Stimulated activated CD8-positive, alpha-beta memory T cell treated with anti-CD3 and anti-CD28 coated beads, Interleukin-12 subunit alpha, Interleukin-12 subunit beta, amount 100 ng/mL, for 4 hours (primary cell): ENCODE measurements at places on chromosomes 3 and 15.

GRCh38 chr3:128307029-128307633 lies 153.8 kb downstream of the EEFSEC start:
- no peak for DNase-seq

DNA sequence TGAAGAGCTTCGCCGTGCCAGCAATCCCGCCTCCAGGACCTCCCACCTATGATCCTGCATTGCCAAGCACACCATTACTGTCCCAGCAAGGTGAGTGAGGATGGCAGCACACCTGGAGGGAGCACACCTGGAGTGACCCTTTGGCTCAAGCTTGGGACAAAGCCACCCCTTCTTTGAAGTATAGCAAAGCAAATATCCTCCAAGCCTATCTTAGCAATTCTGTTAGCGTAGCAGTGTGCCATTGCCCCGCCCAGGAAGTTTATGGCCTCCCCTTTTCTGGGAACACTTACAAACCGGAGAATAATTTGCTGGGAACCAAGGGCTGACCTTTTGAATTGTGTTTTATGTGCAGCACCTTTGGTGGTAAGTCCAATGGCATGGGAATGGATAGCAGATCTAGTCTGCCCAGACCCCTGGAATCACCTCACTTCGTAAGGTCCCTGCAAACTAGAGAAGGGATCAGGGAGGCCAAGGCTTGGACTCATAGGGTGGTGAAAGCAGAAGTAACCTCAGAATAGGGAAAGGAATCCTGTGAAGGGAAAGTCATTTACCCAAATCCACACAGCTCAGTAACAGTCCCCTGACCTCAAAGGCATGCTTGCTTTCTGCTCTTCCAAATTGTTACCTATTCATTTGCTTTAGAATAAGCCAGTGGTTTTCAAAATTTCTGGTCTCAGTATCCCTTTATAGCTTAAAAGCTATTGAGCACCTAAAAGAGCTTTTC lies 70.1 kb downstream of the HCN4 start:
- no peak for DNase-seq

DNA sequence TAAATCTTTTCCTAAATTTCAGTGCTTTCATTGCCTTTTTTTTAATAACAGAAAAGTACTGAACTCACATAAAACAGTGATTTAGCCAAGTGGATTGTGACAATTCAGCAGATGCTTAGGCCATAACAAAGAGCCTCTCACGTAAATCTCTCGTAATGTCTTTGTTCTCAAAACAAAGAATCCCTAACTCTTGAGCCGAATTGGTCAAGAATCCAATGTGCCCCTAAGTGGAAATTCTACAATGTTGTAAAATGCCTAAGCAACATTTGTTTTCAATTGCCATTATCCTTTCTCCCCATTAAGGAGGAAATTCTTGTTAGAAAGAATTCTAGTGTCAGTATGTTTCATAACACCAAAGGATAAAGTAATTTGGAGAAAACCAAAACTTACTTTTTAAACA lies 235.7 kb upstream of the THBS1 start:
- DNase-seq: no peak

GRCh38 chr15:101313041-101313761 lies 18.2 kb upstream of the SNRPA1 start:
- DNase-seq: no peak

DNA sequence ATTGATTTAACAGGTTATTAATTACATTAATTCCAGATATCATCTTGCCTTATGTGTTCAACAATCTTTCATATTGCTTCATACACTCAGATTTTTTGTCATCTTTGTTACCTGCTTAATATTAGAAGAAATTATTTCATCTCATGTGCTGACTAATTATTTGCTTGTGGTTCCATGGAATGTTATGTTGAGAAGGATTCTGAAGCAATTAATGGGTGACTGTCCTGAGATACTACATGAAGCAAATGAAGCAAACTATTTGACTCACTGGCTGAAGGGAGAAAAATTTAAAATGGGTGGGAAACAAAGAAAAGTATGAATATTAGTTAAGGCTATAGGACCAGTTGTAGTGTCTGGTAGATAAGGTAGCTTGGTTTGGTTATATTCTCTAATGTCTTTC lies 443.8 kb upstream of the EPHA6 start:
- DNase-seq: no peak

- no peak for DNase-seq
These were observed 94.9 kb upstream of the CHD2 start for GRCh38 chr15:92805080-92805690.

DNA sequence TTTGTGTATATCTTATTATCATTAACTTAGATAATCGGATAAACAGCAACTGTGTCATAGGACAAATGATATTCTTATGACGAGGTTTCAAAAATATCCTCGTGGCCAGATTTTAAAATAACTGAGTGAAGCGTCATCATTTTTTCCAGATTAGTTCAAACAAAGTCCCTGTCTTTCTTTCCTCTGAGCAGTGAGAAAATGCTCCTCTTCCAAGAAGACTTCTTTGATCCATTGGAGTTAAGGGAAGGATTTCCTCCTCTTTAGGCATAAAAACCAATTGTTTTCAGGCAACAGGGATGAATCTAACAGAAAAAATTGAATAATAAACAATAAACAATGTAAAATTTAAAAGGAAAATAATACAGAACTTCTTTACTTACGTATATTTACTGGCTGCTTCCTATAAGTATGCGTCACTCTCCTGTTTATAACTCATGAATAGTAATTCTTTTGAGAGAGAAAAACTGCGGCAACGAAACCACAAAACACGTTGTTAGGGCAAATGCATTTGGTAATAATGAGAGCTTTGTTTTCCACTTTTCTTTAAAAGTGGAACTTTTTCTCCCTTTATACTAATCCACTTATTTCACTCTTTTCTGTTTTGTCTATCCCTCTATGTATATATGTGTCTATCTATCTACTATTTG lies 419.4 kb upstream of the ONECUT1 start:
- no peak for DNase-seq

DNA sequence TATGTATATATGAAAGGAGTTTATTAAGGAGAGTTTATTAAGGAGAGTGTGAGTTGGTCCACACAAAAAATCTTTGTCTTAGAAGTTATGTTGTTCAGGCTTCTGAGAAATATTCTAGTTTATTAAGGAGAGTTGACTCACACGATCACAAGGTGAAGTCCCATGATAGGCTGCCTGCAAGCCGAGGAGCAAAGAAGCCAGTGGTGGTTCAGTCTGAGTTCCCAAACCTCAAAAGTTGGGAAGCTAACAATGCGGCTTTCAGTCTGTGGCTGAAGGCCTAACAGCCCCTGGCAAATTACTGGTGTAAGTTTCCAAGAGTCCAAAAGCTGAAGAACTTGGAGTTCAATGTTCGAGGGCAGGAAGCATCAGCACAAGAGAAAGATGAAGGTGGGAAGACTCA lies 42.4 kb upstream of the DAZL start:
- no peak for DNase-seq

GRCh38 chr15:32982001-32982400 lies 212.5 kb downstream of the FMN1 start:
- DNase-seq: no peak

GRCh38 chr3:11288786-11289637 lies 16.8 kb downstream of the ATG7 start:
- no peak for DNase-seq

- no peak for DNase-seq
These were observed 127.4 kb upstream of the FEZF2 start for GRCh38 chr3:62500556-62501288.

DNA sequence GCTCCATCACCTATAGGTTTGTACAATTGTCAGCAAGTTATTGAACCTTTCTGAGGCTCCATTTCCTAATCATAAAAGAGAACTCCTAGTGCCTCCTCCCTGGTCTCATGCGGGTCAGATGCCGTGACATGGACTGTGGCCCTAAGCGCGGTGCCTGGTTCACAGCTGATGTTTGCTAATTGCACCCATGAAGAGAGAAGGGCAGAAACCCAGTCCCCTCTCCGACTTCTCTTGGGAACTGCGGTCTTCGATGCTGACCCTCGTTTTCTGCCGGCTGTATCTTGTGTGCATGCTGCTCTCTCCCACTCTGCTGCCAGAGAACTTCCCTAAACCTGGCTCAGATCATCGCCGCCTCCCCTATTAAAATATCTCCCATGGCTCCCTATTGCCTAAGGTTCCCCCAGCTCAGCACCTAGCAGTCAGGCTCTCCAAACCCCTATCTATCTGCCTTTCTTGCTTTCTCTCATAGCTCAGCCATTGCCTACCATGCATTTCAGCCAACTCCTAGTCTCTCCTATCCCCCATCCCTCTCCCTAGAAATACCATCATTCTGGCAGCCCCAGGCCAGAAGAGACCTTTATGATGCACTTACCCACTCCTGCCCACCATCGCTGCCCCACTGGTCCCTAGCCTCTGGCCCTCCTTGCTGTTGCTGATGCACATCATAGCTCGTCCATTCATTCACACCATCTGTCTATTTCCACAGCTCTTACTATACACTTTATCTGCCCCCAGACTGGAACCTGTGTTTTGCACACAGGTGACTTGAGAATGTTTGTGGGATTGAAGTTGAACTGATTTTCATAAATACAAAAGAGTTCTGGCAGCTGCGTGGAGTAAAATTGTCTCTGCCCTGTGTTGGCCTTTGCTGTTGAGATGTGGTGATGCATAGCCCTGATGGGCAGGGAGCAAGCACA lies 6.6 kb downstream of the ISG20 start:
- DNase-seq: no peak

DNA sequence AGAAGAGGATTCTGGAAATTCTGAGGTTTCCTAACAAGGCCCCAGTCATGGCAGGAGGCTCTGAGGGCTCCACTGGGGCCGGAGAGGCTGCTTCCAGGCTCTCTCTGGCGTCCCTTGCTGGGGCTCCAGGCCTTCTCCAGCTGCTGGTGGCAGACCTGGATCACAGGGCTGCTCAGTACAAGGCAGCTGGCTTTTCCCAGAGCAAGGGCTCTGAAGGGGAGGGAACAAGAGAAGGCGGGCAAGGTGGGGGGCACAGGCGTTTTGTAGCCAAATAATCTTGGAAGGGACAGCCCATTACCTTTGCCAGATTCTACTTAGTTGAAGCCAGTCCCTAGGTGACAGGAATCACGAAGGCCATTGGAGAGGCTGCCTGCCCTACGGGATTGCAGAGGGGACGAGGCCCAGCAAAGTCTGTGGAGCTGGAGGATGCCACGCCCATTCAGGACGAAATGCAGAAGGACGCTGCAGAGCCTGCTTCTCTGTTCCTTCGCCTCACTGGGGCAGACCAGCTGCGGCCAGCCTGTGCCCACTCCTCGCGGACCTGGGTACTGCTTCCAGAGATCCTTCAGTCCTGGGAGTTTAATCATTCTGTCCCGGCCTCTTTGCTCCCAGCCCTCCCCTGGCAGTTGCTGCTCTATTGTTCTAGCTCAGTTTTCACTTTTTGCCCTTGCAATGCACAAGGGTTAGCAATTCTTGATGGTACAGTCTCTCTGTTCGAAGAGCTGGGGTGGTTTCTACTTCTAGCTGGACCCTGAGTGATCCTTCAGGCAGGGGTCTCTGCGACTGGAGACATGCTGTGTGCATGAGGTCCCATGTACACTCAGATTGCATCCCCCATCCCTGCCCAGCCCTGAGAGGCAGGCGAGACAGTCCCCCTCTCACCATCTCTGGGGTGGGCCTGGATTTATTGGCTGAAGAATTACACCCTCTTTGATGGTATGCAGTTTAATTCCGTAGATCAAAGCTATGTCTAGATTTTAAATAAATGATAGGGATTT lies 149.3 kb upstream of the MEF2A start:
- no peak for DNase-seq

- DNase-seq: no peak
These were observed 147.8 kb downstream of the SHOX2 start for GRCh38 chr3:157958457-157958856.

DNA sequence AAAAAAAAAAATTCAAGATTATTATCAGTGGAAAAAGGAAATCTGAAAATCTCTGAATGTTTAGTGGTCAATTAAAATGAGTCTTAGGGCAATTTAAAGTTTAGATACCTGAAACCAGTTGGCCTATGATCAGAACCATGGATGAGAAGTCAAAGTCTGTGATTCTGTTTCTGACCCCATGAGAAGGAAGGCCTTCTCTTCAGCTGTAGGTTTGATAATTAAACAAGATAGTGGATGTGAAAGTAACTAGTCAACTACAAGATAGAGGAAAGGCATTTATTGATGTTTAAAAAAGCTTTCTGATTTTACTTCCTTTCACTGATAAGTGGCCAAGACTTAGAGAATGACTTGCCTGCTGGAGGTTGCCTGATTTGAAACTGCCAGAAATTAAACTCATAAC lies 8.7 kb downstream of the PLS1 start:
- DNase-seq: no peak

DNA sequence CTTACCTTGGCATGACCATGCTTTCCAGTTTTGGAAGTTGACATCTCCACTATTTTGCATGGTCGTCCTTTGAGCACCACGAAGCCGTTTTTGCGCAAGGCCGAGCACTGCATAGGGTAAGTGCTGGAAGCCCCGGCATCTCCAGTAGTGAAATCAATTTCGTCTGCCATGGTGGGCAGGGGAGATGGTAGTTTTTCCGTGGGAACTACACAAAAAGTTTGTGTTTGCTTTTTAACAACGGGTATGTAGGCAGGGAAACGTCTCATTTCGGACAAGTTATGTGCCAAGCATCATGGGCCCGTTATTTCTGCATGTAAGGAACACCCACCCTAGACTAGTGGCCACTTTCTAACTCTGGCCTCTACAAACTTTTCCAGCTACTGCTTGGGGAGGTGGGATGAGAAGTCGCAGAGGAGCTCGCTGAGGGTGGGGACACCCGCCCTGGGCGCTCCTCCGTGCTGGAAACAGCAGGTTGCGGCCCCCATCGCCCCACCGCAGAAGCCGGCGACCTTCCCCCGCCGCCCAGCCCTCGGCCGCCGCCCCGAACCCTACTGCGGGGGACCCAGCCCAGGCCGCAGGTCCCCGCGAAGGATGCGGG lies 701 bp downstream of the EIF5A2 start:
- no peak for DNase-seq

- DNase-seq: no peak
These were observed 8.3 kb downstream of the BCL6 start for GRCh38 chr3:187737006-187737367.

- DNase-seq: no peak
These were observed 121.9 kb downstream of the MBNL1 start for GRCh38 chr3:152390647-152391046.

GRCh38 chr3:158452334-158452733 lies 118.7 kb upstream of the MLF1 start:
- no peak for DNase-seq

DNA sequence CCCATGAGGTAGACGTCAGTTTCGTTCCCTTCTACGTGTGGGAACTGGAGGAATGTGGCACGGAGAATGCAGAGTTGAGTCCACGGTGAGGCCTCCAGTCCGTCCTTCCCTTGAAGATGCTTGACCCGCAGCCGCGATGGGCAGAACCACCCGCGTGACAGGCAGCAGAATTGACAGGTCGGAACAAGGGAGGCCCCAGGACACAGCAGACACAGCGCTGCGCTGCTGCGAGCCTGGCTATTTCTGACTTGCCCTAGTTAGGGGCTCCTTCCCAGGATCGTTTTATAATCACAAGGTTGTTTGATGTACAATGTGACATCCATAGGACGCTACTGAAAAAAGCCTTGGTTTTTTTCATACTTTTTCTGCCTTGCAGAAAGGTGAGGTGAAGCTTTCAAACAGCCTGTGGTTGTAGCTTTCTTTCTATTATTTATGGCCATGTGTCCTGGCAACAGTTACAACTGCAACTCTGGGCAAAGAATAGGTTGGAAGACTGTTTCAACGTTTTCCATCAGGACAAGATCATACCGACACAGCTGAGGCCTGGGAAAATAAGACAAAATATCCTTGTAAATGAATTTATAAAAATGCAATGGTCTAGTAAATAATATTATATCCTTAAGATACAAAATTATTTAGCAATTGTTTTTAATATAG lies 9.6 kb upstream of the TMEM41A start:
- DNase-seq: no peak

GRCh38 chr3:194879991-194880939 lies 194.6 kb downstream of the FAM43A start:
- DNase-seq: no peak

GRCh38 chr3:62584636-62585035 lies 211.3 kb upstream of the FEZF2 start:
- no peak for DNase-seq
